Kidney (tissue), 22 donors: ENCODE measurements at places on chromosomes 13 and 19. TPM values are rescaled to one million over a fixed set of nuclear protein-coding genes. Genes with fewer than 3 reads are reported as not detected.
A peak's percentile ranks its signal among the peaks of the same experiment; 100 is the strongest.

Gene STOML3
- not detected for total RNA-seq

Gene ZNF524
- 22.9 TPM for total RNA-seq

Gene SELENOV
- not detected for total RNA-seq

Gene TMEM59L
- total RNA-seq = 5.9 TPM

Gene PSPN
- total RNA-seq = 2.0 TPM

Gene ZNF677
- 24.3 TPM for total RNA-seq

Gene METTL21C
- not detected for total RNA-seq

DNA sequence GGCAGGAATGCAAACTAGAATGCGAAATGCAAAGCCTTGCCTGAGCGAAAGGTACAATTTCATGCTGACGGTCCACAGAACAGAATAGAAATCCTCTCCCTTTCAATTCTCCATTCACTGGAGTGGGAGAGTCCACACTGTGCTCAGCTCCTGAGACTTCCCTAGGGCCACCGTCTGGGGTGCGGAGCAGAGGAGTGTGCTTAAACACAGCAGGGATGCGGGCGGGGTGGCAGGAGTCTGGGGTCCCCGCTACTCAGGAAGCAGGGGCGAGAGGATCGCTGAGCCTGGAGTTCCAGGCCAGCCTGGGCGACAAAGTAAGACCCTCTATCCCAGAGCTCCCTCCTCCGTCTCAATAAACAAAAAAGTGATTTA is 552 bp upstream of the ZNF816 start:
- DNase-seq = peak; percentile 68

DNA sequence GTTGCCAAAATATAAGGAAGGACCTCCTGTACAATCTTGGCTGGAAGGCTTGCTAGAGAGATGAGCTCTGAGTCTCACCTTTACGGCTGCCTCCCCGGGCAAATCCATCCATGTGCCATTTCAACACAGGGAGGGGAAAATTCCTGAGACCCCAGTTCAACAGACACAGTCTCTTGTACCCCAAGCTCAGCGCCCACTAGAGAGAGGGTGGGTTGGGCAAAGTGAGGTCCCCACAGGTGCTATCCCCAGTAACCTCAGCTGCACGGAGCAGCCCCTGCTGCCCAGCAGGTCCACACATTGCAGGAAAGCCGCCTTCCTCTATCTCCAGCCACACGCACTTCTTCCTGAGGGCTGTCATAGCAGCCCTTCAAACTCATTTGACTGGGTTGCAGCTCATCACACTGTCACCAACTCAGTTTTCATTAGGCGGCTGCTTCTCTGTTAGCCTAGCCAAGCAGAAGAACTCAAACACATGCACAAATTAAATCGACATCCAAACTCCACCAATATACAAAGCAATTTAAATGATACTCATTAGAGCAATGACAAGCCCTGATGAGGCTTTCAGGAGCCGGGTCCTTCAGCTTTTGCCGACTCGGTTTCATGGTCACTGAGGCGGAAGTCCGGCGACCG is 80.4 kb downstream of the TSHZ3 start:
- no peak for DNase-seq

GRCh38 chr13:25819856-25820530 is 231.8 kb downstream of the SHISA2 start:
- no peak for DNase-seq

DNA sequence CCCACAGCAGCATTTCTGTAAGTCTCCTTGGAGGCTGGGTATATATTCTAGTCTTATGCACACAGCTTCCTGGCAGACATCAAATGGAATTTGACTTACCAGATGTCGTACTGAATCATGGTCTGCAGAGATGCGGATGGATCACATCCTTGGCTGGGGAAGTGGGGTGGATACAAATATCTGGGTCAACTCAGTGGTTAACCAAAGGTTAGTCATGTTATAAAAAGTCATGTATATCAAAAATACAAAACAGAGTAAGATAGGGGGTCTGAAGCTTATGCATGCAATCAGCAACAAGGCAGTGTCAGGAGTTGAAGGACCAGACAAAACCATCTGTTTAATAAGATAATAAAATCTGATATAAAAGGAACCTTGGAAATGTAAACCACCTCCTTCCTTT is 61.9 kb downstream of the WASF3 start:
- DNase-seq = no peak

DNA sequence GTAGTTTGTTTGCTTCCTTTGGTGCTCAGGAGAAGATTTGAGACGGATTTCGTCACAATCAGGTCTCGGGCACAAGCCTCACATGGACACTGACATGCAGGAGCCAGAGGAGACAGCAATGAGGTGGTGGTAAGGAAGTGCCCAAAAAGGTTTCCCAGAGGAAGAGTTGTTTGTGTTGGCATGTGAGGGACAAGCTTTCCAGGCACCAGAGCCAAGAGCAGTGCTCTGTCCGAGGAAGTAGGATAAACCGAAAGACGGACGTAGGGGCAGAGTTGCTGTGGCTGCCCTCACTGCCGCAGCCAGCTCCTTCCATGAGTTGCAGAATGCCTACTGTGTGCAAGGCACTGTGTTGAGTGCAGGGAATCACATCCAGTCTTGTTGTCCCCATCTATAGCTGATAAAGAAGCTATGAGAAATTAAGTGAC is 27.7 kb downstream of the SAE1 start:
- DNase-seq = no peak

DNA sequence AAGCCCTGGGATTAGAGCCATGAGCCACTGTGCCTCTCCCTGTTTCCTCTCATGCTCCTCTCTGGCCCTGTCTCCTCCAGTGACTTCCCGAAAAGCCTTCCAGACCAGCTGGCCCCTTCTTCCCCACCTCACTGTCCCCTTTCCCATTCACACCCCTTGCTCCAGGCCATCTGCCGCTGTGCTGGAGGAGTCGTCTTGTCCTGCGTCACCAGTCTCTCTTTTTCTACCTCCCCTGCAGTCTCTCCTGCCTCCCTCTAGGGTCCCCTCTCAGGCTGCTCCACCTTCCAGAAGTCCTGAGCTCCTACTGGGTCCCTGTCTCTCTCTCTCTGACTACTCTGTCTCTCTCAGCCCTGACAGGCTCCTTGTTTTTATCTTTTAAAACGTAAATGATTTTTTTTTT is 5.3 kb upstream of the FFAR1 start:
- DNase-seq = no peak

- no peak for DNase-seq
These were observed 806 bp downstream of the MAST1 start for GRCh38 chr19:12838886-12839756.

GRCh38 chr19:2550431-2551171 is 74.7 kb downstream of the GADD45B start:
- DNase-seq = no peak

DNA sequence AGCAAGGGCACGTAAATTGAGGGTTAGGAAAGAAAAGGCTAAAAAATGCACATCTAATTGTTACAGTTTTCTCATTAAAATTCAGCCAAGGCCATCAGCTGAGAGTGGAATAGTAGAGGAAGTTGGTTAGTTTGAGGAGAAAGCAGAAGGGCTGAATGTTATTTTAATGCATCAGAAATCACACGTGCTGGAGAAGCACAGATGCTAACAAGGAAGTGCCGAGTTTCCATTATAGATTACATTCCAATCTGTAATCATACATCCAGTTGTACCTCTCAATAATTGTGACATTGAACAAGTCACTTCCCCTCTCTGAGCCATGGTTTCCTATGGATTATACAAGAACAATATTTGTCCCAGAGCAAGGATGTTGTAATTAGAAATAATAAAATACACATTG is 25.1 kb downstream of the FPR3 start:
- no peak for DNase-seq

GRCh38 chr13:22128441-22129408 is 457.9 kb downstream of the FGF9 start:
- DNase-seq = no peak

GRCh38 chr19:2846180-2846894 is 5.1 kb downstream of the ZNF555 start:
- DNase-seq = no peak

GRCh38 chr19:13985771-13986347 is 20.3 kb downstream of the RFX1 start:
- DNase-seq = no peak

GRCh38 chr13:74166261-74167004 is 32.2 kb upstream of the KLF12 start:
- no peak for DNase-seq

DNA sequence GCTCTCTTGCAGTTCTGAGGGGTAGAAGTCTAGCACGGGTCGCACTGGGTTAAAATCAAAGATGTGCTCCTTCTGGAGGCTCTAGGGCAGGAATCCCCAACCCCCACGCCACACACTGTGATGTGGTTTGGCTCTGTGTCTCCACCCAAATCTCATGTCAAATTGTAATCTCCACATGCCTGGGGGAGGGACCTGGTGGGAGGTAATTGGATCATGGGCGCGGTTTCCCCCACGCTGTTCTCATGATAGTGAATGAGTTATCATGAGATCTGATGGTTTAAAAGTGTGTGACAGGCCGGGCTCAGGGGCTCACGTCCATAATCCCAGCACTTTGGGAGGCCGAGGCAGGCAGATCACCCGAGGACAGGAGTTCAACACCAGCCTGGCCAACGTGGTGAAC is 26.6 kb upstream of the CALM3 start:
- peak; percentile 22 for DNase-seq
